Common myeloid progenitor, CD34-positive (primary cell): ENCODE measurements at places on chromosomes 2 and 18.

DNA sequence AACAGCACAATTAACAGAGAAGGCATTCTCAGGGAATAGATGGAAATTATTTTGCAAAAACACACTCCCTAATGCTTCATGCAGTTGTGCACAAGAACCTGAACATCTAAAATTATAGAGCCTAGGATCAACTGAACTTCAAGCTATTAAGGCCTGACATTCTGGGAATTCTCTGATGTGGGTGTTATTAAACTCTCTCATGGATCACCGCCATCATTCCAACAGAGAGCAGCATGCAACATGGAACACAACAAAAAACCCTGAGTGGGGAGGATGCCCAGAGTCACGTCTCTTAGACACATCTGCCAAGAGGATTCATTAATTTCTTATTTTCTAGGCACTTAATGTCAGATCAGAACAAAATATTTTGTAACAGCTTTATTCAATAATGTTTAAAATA is 543.8 kb downstream of the ERBB4 start:
- H3K36me3 ChIP-seq: no peaks in the 10 kb centered on the region
- H3K27ac ChIP-seq: no peak overlapping the region
- no peak for DNase-seq
- H3K4me3 ChIP-seq: no peak overlapping the region
- H3K4me1 ChIP-seq: no peaks in the 10 kb centered on the region
- H3K27me3 ChIP-seq: no peaks in the 10 kb centered on the region

GRCh38 chr2:177392373-177393202 is at the start of gene AGPS:
Gene AGPS (plus strand): TSS chr2:177392773. CDS start chr2:177392790, 17 bp downstream.
- DNase-seq: peak; percentile 72
- no peaks in the 10 kb centered on the region for H3K36me3 ChIP-seq
- peak within 1 kb of the TSS; percentile 42 for H3K27ac ChIP-seq
- H3K4me1 ChIP-seq: peaks cover 47% of the 10 kb centered on the region

- H3K27ac ChIP-seq: no peak overlapping the region
- no peak overlapping the region for H3K4me3 ChIP-seq
- no peak for DNase-seq
These were observed 152.6 kb upstream of the FSHR start for GRCh38 chr2:49306925-49307324.

GRCh38 chr2:49754381-49754780 is 600.1 kb upstream of the FSHR start:
- H3K27me3 ChIP-seq: no peaks in the 10 kb centered on the region
- H3K27ac ChIP-seq: no peak overlapping the region
- no peak overlapping the region for H3K4me3 ChIP-seq
- H3K36me3 ChIP-seq: no peaks in the 10 kb centered on the region

DNA sequence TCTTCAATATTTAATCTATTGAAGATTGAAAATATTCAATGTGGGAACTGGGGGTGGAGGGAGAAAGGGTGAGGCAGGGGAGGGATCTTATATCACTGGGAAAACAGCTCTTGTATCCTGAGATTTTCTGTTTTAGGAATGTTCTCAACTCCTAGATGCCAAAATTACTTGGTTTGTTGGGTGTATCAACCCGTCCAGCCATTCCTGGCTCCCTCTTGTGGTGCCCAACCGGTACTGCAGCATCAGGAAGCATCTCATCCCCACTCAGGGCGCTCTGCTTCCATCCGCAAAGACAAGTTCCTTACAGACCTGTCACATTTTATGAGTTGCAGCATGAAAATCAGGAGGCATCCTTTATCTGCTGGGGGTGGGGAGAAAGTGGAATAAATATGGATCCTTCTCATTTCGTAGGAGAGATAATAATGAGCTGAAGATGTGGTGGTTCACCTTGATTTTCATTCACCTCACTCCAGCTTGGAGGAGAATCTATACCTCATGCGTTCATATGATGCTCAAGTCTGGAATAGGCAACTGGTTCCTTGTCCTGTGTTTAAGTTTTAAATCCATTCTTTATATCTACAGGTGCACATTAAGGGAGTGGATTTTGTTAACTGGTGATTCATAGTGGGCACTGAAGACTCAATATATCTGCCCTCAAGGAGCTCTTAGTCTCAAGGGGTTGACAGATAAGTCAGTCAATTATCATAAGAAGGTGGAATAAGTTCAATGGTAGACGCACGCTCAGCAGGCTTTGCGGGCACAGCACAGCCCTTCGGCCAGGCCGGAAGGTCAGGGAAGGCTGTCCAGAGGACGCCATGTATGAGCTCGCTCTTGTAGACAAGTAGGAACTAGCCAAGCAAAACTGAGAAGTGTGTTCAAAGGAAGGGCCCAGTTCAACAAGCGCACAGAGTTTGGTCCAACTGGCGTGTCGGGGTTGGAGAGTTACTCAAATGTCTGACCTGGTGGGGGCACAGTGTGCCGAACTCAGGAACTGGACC is 127.3 kb downstream of the RNF144A start:
- no peaks in the 10 kb centered on the region for H3K27me3 ChIP-seq
- no peak overlapping the region for H3K4me3 ChIP-seq
- DNase-seq: peak; percentile 71

- no peak for DNase-seq
These were observed 215.0 kb downstream of the TPGS2 start for GRCh38 chr18:36613810-36614209.
